Activated naive CD4-positive, alpha-beta T cell treated with Interleukin-2 at 50 U/mL for 16 hours (primary cell): ENCODE measurements at places on chromosomes 12 and 14.
A peak's percentile ranks its signal among the peaks of the same experiment; 100 is the strongest.

GRCh38 chr12:118299791-118300460 is 72.8 kb downstream of the TAOK3 start:
- no peak for DNase-seq

DNA sequence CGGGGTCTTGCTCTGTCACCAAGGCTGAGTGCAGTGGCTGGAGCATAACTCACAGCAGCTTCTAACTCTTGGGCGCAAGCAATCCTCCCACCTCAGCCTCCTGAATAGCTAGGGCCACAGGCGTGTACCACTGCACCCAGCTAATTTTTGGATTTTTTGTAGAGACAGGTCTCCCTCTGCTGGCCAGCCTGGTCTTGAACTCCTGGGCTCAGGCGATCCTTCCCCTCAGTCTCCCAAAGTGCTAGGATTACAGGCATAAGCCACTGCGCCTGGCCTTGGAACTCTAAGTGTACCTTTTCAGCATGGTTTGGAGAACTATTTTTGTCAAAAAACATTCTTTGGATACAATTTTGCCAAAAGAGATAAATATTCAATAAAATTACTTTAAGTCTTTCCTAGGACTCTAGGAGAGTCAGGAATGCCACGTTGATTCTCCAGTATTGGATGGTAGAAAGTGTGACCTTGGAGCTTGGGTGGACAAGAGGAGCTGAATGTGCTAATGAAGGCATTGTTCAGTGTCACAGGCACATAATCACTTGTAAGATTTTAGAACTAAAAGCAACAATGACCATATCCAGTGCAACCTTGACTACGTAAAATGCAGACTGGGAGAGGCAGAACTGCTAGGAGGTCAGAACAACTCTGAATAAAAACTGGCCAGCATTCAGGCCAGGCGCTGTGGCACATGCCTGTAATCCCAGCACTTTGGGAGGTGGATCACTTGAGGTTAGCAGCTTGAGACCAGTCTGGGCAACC is 2.8 kb downstream of the SRSF9 start:
- peak; percentile 54 for DNase-seq

DNA sequence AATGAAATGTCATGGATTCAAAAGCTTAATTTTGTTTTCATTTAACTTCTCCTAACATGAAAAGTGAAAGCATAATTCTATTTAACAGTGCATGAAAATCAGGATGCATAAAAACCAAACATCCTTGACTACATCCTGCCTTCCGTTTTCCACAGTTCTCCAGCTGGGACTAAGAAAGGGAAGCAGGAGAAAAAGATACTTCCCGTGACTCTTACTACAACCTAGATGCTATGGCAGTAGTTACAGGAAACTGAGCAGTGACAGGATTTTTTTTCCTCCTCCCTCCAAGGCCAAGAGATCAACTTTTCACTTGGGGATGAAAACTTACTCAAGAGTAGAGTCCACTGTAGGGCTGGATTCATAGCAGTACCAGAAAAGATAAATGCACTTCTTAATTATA is 2.6 kb downstream of the EXOC5 start:
- DNase-seq, result no peak

- no peak for DNase-seq
These were observed 30.6 kb upstream of the TMX1 start for GRCh38 chr14:51209457-51209856.

- no peak for DNase-seq
These were observed 12.5 kb downstream of the FGF6 start for GRCh38 chr12:4432878-4433744.

DNA sequence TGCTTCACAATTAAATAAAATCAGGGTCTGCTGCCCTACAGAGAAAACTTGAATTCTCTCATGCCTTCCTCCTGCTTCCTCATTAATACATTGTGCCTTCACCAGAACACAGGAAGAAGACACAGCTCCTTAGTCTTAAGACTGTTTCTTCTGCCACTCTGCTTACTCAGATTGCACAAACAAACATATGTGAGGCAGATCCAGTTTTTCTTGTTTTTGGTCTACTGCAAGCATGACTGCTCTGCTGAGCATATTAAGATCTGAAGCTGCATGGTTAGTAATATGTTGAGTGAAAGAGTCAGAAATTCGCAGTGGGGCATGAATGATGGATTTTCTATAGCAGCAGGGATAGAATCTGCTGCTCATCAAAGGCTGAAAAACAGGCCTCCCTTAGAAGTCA is 321.1 kb upstream of the STXBP6 start:
- no peak for DNase-seq

GRCh38 chr14:22338917-22339715 is 249.9 kb downstream of the DAD1 start:
- DNase-seq, result no peak

GRCh38 chr12:51056242-51056641 is 8.1 kb downstream of the LETMD1 start:
- no peak for DNase-seq

GRCh38 chr14:56514663-56515371 is 64.8 kb upstream of the TMEM260 start:
- peak; percentile 14 for DNase-seq

DNA sequence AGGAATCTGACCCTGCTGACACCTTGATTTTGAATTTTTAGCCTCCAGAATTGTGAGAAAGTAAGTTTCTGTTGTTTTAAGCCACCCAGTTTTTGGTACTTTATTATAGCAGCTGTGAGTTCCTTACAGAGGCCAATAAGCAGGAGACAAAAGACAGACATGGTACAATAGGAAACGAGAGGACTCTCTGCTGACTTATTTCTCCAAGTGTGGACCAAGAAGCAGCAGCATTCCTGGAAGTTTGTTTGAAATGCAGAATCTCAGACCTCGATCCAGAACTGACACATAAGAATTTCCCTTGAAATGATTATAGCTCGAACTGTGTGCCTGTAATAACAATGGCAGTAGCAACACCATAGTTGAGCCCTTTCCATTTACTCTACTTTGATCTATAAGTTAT is 31.9 kb upstream of the LUM start:
- no peak for DNase-seq

DNA sequence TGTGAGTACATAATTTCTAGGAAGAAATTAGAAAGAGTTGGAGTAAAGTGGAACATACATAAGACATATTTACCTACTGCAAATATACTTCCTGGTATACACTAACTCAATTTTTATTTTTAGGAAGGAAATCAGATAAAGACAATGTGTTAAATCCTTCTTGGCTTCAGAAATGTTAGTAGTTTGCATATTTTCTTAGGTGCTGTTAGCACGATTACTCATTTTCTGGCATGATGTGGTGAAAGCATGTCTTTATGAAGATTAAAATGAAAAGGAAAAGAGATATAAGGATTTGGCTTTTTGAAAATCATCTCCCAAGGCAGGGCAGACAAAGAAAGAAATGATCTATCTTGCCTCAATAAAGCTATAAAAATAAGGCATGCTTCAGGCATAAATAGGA is 287.6 kb upstream of the E2F7 start:
- DNase-seq, result no peak

DNA sequence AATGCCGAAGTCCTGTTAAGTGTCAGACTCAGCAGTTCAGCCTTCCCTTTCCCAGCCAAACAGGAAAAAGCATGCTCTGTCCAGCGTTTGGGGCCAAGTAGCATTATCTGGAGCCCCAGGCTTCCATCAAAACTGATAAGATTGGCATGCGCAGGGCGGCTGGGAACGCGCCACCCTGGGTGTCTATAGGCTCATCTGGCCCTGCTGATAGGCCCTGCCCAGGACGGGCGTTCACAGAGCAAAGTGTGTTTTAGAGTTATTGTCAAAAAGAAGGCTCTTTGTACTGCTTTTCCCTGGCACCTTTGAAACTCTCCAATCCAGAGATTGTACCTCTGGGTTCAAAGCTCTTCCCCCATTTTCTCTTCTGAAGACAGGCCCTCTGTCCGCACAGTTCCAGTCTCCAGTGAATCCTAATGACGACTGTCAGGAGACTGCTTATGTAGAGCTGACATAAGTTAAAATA is at the start of gene ART4:
Gene ART4, minus strand, starts transcription at position 102 of the 463 bp plus-strand sequence. CDS start 413 bp downstream, outside the sequence.
- no peak for DNase-seq

- peak; percentile 45 for DNase-seq
These were observed 3.9 kb downstream of the CTDSP2 start for GRCh38 chr12:57842342-57843294.

DNA sequence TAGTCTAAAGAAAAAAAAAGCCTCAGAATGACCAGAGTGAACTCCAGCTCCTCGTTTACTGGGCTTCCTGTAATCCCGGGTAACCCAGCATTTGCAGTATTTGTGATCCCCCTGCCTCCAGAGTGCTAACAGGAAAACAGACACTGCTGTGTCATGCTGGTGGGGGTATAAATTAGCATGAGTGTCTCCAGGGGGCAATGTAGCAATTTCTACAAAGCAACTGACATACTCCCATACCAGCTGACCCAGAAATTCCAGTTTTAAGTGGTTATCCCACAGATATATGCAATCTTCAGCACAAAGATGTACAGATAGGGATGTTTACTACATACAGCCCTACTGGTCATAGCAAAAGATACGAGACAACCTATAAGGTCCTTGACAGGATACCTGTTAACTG is 18.8 kb downstream of the TTC7B start:
- no peak for DNase-seq

DNA sequence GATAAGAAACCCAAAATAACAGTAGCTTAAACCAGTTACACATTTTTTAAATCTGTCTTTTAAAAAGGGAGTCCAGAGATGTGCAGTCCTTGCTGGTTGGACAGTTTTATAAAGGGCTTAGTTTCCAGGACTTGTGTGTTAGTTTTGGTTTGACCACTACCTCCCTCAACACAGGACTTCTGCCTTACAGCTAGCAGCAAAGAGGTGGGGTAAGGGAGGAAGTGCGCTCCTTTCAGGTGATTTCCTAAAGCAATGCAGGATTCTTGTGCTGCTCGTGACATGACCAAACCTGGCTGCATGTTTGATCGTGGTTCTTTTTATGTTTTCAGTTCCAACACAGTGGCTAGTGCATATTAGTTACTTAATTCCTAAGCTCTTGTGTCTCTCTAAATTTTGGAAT is 266.2 kb downstream of the TMTC2 start:
- DNase-seq, result no peak

- DNase-seq, result no peak
These were observed 42.7 kb upstream of the TMEM132C start for GRCh38 chr12:128224226-128224625.

DNA sequence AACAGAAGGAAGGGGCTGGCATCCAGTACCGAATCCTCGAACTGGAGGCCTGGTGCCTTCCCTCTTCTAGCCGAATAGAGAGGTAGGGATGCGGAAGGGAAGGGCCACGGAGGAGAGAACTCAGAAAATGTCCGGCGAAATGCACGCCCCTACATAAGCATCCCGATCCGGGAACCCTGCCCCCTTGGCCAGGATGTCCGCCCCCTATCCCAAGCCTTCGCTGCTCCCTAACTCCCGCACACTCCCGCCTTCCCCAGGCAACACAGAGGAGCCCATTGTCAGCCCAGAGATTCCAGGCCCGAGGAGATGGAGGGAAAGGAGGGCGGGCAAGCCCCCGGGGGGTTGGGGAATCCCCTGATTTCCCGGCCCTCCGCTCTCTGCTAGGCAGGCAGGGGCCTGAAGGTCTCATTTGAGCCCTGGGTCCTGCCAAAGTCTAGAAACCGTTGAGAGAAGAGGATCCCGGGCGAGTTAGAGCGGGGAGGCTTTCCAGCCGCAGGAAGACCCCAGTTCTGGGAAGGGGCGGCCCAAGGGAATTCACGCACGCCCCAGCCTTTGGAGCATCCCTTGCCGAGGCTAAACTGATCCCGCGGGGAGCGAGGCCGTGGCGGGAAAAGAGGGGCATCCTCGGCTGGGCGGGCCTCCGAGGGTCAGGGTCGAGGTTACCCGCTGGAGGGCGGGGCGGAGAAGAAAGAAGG is 569 bp upstream of the ARHGEF40 start:
- peak; percentile 9 for DNase-seq

- DNase-seq, result no peak
These were observed 164.4 kb downstream of the CAND1 start for GRCh38 chr12:67433385-67434175.

DNA sequence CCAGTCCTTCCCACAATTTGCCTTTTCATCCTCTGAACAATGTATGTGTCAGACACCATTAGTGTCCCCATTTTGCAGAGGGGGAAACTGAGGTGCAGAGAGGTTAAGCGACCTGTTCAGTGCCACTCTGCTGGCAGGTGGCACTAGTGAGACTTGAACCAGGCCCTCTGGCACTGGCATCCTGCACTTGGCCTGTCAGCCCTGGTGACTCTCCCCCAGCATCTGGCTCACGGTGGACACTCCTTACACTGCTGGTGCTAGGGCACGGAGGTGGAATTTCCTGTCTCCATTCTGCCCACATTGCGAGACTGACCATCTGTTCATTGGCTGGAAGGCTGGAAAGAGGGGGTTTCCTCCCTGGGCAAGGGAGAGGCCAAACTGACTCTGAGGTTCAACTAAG is 48.7 kb downstream of the CCNK start:
- no peak for DNase-seq

- DNase-seq, result no peak
These were observed 393.5 kb downstream of the AACS start for GRCh38 chr12:125458552-125459268.

- DNase-seq, result no peak
These were observed 170.5 kb downstream of the PIK3C2G start for GRCh38 chr12:18431771-18432170.

- DNase-seq, result no peak
These were observed 701 bp downstream of the SPRING1 start for GRCh38 chr12:116736962-116737773.

DNA sequence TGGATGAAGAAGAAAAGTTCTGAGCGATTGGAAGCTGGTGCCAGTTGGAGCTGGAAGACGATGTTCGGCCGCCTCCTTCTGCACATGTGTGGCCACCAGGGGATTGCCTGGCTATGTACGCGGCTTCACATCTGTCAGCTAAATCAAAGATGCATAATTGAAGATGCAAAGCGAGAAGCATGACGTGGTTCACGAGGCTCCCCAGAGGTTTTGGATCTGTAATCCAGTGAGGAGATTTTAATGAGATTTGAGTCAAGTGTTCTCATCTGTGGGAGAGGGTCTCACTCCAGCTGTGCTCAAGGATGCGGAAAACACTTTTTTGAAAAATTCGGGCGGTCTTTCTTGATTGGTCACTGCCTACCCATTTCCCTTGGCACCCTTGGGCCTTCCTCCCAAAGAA is 94.6 kb downstream of the PAX9 start:
- no peak for DNase-seq

GRCh38 chr12:48003226-48004052 is 837 bp downstream of the COL2A1 start:
- peak; percentile 15 for DNase-seq
